Upper lobe of right lung (tissue), 1 donor: ENCODE measurements at places on chromosomes 1 and 21. TPM values are rescaled to one million over a fixed set of nuclear protein-coding genes. Genes with fewer than 3 reads are reported as not detected.

Gene ACTL8
- not detected for total RNA-seq

Gene TRIM46
- 0.43 TPM for total RNA-seq

DNA sequence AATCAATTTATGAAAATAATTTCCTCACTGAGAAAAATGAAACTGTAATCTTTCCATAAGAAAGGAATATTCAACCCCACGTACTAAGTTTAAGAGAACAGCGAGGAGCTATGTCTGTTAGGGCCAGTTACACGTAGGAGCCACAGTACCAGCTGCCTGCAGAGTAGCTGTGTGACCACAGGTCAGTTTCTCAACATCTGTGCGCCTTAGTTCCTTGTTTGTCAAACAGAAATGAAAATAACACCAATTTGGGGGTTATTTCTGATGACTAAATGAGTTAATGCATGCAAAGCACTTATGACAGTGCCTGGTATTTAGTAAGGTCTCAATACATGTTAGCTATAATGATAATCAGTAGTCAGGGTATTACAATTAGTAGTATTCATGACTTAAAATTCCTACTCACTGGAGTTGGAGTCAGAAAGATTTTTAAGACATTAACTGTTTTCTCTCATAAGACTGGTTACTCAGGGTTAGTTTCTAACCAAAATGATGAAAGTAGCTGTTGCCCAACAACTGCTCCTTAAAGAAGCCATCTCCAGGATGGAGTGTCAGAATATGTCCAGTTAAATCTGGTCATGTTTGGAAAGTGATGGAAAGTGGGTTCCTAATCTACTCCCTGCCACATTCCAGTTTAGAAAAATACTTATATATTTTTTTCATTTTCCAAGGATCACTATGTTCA lies 85.8 kb upstream of the ZNF648 start:
- no peak for DNase-seq

DNA sequence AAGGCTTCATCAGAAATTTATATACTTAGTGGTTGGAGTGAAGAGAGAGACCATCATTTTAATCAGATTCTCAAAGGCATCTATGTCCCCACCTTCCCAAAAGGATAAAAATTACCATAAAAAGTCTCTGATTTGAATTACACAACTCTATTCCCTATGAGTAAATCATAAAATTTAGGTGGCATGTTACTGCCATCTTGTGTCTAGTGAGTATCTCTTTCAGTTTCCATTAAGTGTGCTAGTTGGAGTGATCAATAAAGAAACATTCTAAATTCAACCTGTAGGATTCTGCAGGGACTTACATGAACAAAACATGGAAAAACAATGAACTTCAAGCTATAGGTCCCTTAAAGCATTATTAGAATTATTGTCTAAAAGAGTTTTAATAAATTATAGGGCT lies 655.4 kb downstream of the LTN1 start:
- DNase-seq, result no peak

Gene DNAJC6
- 6.6 TPM for total RNA-seq

- DNase-seq, result no peak
These were observed 829 bp upstream of the HES2 start for GRCh38 chr1:6420454-6421042.

- no peak for DNase-seq
These were observed 9.6 kb upstream of the ACTL8 start for GRCh38 chr1:17745479-17745955.

- no peak for DNase-seq
These were observed 394.4 kb upstream of the VAMP3 start for GRCh38 chr1:7376676-7377075.

DNA sequence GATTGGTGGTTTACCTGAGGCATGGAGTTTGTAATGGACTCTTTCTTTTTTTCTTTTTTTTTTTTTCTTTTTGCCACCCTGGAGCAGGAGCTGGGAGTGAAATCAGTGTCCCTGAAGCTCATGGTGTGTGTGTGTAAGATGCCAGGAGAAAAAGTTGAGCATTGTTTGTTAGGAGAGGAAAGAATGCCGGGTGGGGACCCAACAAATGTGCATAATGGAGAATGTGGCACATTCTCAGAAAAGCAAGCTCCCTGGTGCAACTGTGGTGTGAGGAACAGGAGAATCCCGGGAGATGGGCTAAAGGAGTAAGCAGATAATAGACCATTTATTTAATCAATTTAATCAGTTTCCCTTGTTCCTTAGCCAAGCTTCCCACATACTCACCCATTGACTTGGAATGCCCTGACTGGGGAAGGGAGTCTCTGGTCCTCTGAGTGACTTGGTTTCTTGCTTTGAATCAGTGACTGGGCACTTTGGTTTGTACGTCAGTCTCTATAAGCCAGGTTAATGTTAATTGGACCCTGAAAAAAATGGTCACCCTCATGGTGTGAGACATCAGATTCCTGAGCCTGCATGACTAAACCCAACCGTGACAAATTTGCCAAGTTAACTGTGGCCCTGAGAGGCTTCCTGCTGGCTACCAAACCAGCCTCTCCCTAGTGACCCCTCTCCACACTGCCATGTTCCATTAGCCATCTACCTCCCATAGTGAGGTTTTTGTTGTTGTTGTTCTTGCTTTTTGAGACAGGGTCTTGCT lies 43.9 kb upstream of the ITPKB start:
- no peak for DNase-seq

Gene SPRR3
- not detected for total RNA-seq

GRCh38 chr1:228748431-228748830 lies 13.2 kb downstream of the RHOU start:
- no peak for DNase-seq

Gene GNL2
- 36.5 TPM for total RNA-seq

Gene SLC26A9
- total RNA-seq, result 21.7 TPM

GRCh38 chr1:192632641-192633532 lies 3.1 kb upstream of the RGS13 start:
- no peak for DNase-seq

Gene LPAR3
- total RNA-seq, result 3.6 TPM

DNA sequence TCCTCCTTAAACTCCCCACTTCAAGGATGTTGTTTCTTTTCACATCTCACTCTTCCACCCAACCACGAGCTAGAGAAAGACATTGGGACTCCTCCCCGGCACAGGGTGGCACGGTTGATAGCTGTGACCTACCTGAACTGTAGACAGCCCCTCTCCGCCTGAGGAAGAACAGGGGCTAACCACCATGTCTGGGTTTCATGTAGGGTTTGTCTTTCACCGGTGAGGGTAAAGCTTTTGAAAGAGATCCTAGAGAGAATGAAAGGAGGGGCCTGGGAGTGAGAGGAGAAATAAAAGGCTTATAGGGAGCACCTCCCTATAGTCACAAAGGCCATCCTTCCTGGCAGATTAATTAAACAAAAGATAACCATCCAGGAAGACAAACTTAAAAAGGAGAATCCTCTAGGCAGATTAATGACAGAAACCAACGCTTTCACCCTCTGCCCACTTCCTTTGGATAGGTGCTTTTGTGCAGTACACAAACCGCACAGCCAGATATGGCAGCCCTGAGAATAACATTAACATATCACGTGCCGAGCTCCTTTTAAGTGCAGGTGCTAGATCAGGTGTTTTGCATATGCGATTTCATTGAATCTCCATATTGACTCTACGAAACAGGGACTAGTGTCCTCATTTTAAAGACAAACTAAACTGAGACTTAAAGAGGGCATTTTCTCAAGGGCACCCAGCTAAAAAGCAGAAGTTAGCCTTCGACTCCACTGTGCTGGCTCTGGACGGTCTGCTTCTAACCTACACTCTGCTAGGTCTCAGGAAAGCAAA lies 178.1 kb upstream of the RUNX1 start:
- no peak for DNase-seq

Gene GJA9
- not detected for total RNA-seq

DNA sequence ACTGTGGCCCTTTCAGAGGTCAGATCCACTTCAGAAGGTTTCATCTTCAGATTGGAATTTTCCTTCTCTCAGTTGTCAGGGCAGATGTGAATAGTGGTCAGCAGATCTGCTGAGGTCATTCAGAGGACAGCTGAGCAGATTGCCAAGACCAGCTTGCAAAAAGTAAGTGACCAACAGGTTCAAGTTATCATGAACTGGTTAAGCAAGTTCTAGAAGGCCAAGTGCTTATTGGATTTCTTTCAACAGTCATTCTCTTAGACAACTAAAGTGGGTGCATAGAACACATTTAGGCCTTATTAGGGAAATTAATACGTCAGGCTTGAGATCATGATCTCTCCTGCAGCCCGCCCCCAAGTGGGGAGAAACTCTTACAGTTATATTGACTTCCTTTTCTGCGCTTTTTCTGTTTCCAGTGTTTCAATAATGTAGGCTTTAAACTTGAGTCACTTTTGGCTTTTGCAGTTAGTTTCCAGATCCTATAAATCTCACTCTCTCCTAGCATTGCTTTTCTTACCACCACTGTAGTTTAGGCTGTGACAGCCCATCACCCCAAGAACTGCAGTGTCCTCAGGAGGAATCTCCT lies 96.4 kb downstream of the C1orf21 start:
- DNase-seq, result no peak

- DNase-seq, result no peak
These were observed 74.3 kb upstream of the CAPZB start for GRCh38 chr1:19559641-19560040.

Gene SPATA1
- 3.4 TPM for total RNA-seq

- DNase-seq, result no peak
These were observed 124.6 kb upstream of the CAMK1G start for GRCh38 chr1:209458921-209459320.

- no peak for DNase-seq
These were observed 86.4 kb downstream of the KCNK1 start for GRCh38 chr1:233700338-233700737.

Gene UBAP2L
- 156 TPM for total RNA-seq

GRCh38 chr1:31238986-31239613 lies 587 bp downstream of the NKAIN1 start:
- DNase-seq, result peak; percentile 57

Gene PADI3
- not detected for total RNA-seq

Gene CAMK2N1
- 73.6 TPM for total RNA-seq

DNA sequence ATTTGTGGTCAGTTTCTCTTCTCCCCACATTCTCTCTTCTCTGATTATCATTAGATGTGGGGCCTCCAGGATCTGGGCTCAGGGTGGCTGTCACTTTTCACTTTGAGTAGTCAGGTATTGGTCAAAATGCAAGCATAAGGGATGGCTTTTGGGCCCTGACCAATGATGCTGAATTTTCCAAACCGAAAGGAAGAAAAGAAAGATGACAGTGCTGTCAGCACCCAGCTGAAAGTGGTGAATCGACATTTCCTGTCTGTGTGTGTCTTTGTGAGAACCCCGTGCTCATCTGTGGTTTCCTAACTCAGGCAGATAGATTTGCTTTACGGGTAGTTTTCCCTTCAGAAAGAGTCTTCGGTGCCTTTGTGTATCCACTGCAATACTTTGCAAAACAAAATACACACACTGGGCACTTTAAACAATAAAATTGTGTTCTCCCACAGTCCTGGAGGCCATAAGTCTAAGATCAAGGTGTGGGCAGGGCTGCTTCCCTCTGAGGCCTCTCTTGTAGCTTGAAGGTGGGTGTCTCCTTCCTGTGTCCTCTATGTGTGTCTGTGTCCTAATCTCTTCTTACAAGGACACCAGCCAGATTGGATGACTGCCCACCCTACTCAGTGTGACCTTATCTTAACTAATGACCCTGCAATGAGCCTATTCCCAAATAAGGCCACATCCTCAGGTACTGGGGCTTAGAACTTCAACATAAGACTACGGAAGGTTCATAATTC lies 274.8 kb upstream of the AJAP1 start:
- no peak for DNase-seq

Gene REN
- total RNA-seq, result 0.81 TPM

- DNase-seq, result no peak
These were observed 12.6 kb upstream of the SERINC2 start for GRCh38 chr1:31400393-31400792.
